Suprapubic skin (tissue), 4 donors: ENCODE measurements at places on chromosomes 12 and 14.

DNA sequence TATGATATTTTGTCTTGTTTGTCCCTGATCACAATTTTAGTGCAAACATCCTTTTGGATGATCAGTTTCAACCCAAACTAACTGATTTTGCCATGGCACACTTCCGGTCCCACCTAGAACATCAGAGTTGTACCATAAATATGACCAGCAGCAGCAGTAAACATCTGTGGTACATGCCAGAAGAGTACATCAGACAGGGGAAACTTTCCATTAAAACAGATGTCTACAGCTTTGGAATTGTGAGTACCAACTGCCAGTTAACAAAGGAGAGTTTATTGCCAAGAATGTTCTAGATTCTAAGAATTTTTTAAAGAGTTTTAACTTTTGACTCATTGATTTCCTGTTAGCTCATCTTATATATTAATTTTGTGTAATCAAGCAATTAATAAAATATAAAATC is 55.4 kb downstream of the IRAK3 start:
- DNase-seq: no peak

DNA sequence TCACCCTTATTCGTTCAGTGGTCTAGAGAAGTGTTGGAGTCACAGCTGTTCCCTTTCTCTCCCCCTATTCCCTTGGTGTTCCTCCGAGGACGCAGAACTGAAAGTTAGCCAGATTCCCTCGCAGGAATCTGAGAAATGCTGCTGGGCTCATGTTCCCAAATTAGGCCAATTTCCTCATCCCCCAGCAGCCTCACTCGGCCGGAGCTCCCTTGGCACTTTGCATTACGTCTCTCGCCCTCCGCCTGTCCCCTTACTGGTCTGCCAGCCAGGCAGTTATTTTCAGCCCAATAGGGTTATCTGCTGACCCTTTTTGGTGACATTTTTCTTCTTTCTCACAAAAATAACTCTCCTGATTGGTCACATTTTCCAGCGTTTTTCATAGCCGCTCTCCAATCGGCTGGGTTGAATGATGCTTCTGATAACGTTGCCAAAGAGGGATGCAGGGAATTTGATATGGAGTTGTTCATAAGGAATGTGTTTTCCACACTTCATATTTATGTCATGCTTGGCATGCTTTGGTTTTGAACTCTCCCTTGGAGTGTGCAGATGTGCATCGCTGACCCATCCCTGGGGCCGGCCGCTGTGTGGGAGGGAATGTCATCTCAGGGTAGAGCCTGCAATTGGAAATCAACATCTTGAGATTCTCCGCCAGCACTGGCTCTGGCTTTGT is 9.9 kb downstream of the IFT43 start:
- peak; percentile 84 for DNase-seq

DNA sequence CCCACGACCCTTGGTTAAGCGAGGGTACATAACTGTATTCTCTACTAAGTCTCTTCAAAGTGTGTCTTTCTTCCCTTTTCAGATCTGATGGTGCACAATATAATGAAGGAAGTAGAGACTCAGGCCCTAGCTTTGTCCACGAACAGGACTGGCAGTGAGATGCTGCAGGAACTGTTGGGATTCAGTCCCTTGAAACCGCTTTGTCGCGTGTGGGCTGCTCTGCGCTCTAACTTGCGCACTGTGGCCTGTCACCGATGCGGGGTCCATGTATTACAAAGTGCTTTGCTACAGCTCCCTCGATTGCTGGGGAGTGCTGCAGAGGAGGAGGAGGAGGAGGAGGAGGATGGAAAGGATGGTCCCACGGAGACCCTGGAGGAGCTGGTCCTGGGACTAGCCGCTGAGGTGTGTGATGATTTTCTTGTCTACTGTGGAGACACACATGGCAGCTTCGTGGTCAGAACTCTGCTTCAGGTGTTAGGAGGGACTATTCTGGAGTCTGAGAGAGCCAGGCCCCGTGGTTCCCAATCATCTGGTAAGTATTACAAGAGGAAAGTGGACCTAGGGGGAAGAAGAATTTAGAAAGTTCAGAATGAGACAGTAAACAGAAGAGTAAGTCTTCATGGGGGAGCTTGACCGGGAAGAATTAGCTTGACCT is 803 bp downstream of the NOP9 start:
- no peak for DNase-seq

DNA sequence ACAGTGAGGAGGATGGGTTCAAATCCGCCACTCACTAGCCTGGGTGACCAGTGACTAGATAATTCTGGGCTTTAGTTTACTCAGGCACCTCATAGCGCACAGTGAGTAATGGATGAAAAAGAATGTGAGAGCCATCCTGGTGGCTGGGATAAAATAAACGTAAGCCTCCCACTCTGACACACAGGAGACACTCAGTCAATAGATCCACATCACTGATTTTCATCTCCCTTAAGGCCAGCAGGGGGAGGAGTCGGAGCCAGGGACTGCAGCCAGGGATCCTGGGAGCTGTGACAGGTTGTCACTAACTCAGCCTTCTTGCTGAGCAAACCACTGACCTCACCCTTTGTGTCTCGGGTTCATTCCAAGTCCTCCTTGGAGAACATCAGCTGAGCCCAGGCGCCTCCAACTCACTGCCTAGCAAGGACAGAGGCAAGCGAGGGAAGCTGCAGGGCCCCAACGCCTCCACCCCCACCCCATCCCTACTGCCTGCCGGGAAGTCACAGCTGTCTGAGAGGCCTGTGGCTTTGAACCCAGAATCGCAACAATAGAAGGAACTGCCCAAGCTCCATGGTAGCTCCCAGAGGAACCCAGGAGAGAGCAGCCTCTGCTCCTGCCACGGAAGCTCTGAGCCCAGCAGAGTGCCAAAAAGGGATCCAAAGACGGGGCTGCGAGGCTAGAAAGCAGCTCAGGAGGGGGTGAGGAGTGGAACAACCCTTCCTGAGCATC is 30.7 kb downstream of the PXN start:
- peak; percentile 94 for DNase-seq

GRCh38 chr12:58557171-58557570 is 363.1 kb downstream of the LRIG3 start:
- DNase-seq: no peak

- no peak for DNase-seq
These were observed 145.1 kb downstream of the ACSS3 start for GRCh38 chr12:81222846-81223592.

DNA sequence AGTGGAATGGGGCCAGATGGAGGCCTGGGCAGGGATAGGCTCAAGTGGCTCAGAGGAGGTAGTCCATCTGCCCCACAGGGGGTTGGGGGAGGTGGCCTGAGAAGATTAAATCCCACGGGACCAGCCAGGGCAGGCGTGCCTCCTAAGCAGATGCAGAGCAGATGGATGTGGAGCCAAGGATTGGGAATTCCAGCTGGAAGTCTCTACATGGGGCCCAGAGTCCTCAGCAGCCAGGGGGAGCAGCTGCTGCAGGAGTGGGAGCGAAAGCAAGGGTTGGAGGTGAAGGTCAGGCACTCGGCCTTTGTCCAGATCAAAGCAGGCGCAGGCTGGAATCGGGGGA is 42.4 kb upstream of the VRK1 start:
- no peak for DNase-seq

DNA sequence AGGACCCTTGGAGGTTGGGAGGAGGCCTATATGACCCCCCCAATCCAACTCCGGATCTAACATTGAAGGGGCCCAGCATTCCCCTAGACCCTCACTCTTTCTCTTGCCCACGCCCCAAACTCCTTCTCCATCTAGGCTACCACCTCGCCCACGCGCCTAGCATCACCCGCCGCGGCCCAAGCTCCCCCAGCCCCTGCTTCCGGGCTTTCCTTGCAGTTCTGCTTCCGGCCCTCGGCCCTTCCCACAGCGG is 445 bp downstream of the CERS5 start:
- peak; percentile 75 for DNase-seq

DNA sequence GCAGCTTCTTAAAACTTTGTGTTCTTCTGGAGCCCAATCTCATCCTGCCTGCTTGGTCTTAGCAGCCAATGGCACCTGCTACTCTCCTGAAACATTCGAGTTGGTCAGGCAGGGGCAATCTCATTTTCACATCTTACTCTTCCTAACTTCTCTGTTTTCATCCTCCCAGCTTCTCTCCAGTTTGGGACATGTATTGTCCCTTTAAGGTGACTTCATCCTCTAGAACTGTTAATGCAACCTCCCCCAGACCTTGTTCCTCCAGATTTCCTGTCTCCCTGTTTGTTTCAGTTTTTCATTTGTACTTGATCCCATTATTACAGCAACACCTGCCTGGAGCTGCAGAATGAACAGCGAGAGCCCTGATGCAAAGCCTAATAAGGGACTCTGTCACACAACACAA is 31.3 kb downstream of the SERPINA11 start:
- DNase-seq: no peak

- DNase-seq: no peak
These were observed 85.5 kb downstream of the CDK17 start for GRCh38 chr12:96314723-96315122.

- DNase-seq: no peak
These were observed 56.5 kb downstream of the HCAR2 start for GRCh38 chr12:122646517-122647217.

DNA sequence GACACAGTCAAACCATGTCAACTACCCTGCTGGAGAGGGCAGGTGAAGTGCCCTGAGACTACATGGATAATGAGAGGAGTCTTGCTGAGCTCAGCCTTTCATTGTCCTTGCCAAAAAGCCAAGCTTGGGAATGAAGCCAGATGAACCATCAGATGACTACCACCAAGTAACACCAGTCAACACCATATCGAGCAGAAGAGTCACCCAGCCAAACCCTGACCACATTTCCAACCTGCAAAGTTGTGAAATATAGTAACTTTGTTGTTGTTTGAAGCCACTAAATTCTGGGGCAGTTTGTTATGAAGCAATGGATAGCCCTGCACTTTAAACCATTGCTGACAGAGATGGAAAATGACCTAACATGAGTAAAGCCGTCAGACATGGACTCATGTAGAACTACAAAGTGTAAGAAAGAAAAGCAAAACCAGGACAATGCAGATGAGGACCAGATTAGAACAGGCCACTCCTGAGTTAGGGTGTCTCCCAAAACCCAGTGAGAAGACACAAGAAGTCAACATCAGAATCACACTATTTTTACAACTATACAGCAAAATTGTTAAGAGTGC is 12.5 kb upstream of the CRADD start:
- no peak for DNase-seq

DNA sequence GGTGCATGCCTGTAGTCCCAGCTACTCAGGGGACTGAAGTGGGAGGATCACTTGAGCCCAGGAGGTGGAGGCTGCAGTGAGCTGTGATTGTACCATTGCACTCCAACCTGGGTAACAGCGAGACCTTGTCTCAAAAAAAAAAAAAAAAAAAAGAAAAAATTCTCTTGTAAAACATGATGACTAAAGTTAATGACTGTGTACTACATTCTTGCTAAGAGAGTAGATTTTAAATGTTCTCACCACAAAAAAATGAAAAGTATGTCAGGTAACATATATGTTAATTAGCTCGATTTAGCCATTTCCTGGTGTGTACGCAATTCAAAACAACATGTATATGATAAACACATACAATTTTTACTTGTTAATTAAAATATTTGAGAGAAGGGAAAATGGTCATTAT is 480.7 kb upstream of the RGS6 start:
- no peak for DNase-seq

DNA sequence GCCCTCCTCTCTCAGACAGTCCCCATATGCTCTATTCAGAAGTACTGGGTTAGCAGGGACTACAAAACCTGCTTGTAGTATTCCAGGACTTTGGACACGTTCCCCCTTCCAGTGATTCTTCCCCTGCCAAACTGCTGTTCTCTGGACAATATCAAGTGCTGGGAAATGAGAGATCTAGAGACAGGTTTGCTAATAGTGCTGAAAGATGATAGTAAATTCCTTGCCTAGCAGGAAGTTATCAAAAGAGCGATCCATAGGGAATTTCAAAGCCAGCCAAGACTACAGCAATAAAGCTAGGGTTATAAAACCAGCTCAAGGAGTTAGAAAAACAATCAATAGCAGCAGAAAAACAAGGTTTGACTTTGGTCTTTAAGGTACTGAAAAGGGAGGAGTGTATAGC is 15.2 kb downstream of the SLC7A8 start:
- DNase-seq: no peak

DNA sequence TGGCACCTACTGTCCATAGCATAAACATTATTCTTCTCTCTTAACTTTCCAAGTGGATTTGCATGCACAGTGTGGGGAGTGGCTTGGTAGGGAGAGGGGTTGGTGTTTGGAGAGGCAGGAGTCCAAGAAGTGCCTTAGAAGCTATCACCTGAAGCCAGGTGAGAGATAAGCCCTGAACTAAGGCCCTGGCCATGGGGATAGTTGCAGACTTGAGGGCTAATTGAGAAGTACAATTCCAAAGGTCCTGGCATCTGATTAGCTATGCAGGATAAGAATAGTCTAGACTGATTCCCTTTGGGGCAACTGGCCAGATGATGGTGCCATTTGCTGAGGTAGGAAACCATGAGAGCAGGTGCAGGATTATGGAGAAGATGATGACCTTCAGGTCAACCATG is 2.0 kb upstream of the PCK2 start:
- no peak for DNase-seq

DNA sequence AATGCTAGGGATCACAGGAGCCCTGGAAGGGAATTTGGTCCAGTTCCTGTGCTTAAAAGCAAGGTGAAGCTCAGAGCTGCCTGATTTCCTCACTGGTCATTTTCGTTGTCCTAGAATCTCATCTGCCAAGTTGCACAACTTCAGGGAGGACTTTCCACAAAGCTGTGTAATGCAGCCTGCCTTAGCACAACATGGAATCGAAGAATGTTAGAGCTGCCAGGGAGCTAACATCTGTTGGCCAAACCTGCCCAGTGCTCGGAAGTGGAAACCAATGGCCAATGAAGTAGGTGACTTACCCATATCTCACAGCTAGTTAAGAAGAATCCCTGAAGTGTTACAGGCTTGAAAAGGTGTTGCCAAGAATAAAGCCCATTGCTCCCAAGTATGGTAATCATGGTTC is 79.9 kb upstream of the SSTR1 start:
- DNase-seq: no peak
